Melanocyte of skin (primary cell): ENCODE measurements at places on chromosomes 16 and 17. TPM values are rescaled to one million over a fixed set of nuclear protein-coding genes. Genes with fewer than 3 reads are reported as not detected.

FAM171A2 gene
- 1.2 and 2.7 TPM in 2 replicates for total RNA-seq

CA4 gene
- not detected in 2 replicates for total RNA-seq

METTL23 gene
- 27.9 and 38.9 TPM in 2 replicates for total RNA-seq

SLC7A6OS gene
- total RNA-seq, result 21.6 and 26.7 TPM in 2 replicates

APOBR gene
- not detected in 2 replicates for total RNA-seq

DPEP3 gene
- total RNA-seq, result not detected in 2 replicates

NPTX1 gene
- 0.36 and 0.69 TPM in 2 replicates for total RNA-seq

ITGAD gene
- not detected in 2 replicates for total RNA-seq

RASD1 gene
- total RNA-seq, result 1.7 TPM in 2 replicates

RGS9 gene
- 0.77 and 1.3 TPM in 2 replicates for total RNA-seq

ZNF597 gene
- 2.1 and 2.5 TPM in 2 replicates for total RNA-seq

KRTAP9-8 gene
- not detected in 2 replicates for total RNA-seq

ALDOC gene
- total RNA-seq, result 19.3 and 22.7 TPM in 2 replicates

CHST5 gene
- total RNA-seq, result under 0.01 and 0.31 TPM in 2 replicates

SPNS2 gene
- not detected in 2 replicates for total RNA-seq

SBK1 gene
- total RNA-seq, result under 0.01 TPM in 1 of 2 replicates, not detected in the other

ZG16 gene
- not detected in 2 replicates for total RNA-seq

KCNJ18 gene
- total RNA-seq, result not detected in 2 replicates

KRT13 gene
- total RNA-seq, result not detected in 2 replicates
